ENCODE measurements at places on chromosomes 7 and 10. TPM values are rescaled to one million over a fixed set of nuclear protein-coding genes. Genes with fewer than 3 reads are reported as not detected.

- DNase-seq = no peak
Measured at GRCh38 chr10:101631821-101632475, 43.8 kb downstream of the DPCD start.

GRCh38 chr10:90723416-90724068 is 134.3 kb downstream of the HTR7 start:
- peak; percentile 35 for DNase-seq

Gene RASA4
- polyA plus RNA-seq = 0.39 TPM

GRCh38 chr7:116614499-116615262 is 57.3 kb upstream of the MET start:
- DNase-seq = no peak

- no peak for DNase-seq
Measured at GRCh38 chr7:17142831-17143541, 155.5 kb upstream of the AHR start.

Gene GNAT3
- polyA plus RNA-seq = not detected

DNA sequence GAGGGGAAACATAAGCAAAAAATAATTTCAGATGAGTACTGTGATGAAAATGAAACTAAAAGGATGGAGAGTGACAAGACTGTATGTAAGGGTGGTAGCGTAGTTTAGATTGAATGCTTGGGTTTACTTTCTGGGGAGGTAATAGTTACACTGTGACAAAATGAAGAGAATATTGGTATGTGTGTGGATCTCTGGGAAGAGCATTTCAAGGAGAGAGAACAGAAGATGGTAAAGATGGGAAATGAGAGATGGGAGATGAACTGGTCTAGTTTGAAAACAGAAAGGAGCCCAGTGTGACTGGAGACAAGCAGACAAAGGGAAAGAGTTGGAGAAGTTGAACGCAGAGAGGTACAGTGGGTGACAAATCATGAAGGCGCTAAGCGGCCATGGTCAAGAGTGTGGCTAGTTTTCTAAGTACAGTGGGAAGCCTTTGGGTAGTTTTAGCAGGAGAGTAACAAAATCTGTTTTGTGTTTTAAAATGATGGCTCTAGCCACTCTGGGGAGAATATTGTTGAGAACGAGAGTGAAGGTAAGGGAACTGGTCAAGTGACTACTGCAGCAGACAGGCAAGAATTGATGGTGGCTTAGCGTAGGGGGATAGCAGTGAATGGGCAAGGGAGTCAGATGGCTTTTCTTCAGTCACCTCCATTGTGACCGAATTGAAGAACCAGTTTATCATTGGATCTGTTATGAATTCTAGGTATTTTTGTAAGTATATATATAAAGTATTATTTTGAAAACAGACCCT is 22.6 kb downstream of the PALS2 start:
- no peak for DNase-seq
